ENCODE measurements at places on chromosomes 13 and 19.

DNA sequence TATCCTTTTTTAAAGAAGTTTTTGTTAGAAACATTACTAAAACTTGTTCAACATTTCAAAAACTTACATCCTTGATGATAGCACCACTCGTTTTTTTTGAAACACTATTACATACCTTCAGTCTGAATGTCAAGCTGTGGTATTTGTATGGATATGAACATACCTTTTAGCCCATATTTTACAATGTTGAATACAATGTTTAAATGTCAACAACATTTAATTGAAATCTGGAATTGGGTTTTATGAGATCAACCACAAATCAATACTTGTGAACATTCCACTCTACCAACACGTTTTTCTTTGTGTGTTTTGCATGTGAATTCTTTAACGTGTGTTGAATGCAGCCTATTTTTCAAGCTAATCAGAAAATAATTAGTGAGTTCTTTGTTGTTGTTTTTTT, 4.7 kb downstream of the SERP2 start:
- DNase-seq, result no peak

GRCh38 chr19:29614780-29615179, 8.7 kb downstream of the POP4 start:
- DNase-seq, result no peak

- DNase-seq, result no peak
Observed at GRCh38 chr19:35143231-35143715, at the start of gene FXYD7. Gene FXYD7, plus strand, starts transcription at chr19:35143255. Its CDS starts 79 bp downstream, at chr19:35143334.

- no peak for DNase-seq
Observed at GRCh38 chr13:113862931-113863523, 849 bp downstream of the GAS6 start.

GRCh38 chr13:50171590-50172282, 156.5 kb downstream of the KCNRG start:
- no peak for DNase-seq

GRCh38 chr19:12715929-12716328, 7.8 kb downstream of the TNPO2 start:
- no peak for DNase-seq

GRCh38 chr19:50534478-50534877, 20.8 kb upstream of the ASPDH start:
- no peak for DNase-seq

DNA sequence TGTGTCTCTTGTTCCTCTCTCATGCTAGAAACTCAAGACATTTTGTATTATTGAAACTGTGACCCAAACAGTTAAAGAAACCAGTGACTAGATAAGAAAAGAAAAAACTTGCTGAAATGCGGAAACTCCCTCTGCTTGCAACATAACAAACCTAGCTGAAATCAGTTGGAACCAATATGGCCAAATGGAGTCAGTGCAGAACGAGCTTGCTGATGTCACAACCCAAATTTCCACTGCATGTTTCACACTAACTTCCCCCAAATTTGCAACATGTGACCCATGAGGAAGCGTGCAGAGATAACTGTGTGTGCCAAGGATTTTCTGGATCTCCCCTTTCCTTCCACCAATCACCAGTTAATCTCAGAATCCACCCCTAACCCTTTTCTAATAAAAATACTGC, 208.0 kb downstream of the DLEU7 start:
- no peak for DNase-seq

GRCh38 chr13:37929308-37929707, 59.7 kb upstream of the TRPC4 start:
- DNase-seq, result no peak

DNA sequence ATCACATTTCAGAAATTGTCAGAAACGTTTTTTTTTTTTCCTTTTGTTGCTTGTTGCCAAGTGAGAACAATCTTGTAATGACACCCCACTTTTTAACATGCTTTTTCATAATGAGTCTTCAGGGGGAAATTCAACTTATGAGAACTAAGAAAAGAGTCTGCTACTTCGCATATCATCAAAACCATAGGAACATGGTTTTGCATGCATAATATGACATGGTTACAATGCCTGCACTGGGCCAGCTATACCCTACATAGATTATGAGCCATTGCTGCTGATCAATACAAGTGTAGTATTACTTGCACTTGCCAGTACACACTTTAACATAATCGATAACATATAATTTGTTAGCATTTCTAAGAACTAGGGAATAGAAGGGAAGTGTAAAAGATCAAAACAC, 191.0 kb upstream of the NBEA start:
- DNase-seq, result no peak

- DNase-seq, result no peak
Observed at GRCh38 chr19:55581145-55581822, 636 bp upstream of the ZNF579 start.

DNA sequence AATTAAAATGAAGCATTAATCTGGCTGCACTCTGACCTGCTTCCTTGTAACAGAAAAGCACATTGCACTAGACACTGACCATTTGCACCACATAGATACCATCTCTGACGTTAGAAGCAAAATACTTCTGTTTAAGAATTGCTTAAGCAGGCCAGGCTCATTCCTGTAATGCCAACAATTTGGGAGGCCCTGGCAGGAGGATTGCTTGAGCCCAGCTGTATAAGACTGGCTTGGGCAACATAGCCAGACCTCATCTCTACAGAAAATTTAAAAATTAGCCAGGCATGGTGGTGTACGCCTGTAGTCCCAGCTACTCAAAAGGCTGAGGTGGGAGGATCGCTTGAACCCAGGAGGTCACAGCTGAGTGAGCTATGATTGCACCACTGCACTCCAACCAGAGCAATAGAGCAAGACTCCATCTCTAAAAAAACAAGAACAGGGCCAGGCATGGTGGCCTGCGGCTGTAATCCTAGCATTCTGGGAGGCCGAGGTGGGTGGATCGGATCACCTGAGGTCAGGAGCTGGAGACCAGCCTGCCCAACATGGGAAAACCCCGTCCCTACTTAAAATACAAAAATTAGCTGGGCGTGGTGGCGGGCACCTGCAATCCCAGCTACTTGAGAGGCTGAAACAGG, 7.0 kb upstream of the TLE6 start:
- DNase-seq, result no peak

GRCh38 chr19:28034936-28035335, 1178.0 kb downstream of the UQCRFS1 start:
- DNase-seq, result no peak

DNA sequence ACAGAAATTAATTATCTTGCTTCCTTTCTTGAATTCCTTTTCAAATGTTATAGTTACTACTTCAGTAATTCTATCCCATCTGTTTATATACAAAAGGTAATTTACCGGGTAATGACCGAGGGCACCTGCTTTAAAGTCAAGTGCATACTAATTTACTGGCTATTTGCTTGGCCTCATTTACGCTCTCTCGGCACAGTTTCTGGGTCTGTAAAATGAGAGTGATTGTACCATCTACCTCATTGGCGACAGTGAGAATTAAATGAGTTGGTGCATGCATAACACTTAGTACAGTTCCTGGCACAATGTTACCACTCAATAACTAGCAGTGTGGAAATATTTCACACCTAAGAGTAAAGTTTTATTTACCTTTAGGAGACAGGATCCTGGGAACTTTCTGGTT, 111.6 kb downstream of the GGACT start:
- DNase-seq, result no peak

- DNase-seq, result no peak
Observed at GRCh38 chr19:17153996-17154395, 61.2 kb upstream of the USE1 start.

Data from effector memory CD4-positive, alpha-beta T cell (primary cell).